ENCODE measurements at places on chromosomes 2 and 18.

DNA sequence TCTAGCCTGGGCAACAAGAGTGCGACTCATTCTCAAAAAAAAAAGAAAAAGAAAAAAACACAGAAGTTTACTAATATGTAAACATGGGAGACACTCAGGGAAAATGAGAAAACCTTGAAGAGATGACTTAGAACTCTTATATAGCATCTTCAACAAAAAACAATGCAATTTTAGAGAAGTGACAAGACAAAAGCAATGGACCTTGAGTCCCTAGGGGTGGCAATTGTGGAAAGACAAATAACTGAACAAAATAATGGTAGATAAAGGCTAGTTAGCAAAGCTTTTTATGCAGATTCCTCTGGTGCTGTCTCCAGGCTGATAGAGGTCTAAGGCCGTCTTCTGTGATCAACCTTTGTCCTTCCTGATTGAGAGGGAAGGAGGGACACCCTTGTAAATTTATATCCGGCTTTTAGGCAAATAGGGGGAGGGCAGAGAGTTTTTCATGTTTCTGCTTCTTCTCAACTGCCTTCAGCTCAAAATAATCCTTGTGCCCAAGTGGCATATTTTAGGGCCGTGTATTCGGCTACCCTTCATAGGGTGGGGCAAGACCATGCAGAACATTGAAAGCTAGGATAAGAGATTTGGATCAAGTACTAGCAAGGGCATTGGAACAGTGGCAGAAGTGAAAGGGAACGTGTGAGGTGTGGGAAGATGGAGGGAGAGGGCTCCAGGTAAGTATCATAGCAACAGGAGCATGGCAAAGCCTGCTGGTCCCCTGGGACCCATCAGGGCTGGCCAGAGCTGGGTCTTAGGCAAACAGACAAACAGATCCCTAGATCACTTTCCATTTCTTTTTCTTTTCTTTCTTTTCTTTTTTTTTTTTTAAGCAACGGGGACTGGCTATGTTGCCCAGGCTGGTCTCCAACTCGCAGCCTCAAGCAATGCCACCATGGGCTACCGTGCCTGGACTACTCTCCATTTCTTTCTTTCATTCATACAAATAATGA is 116.2 kb upstream of the STPG4 start:
- no peak for DNase-seq

GRCh38 chr2:236866542-236867340 is 218.9 kb upstream of the COPS8 start:
- DNase-seq: no peak

DNA sequence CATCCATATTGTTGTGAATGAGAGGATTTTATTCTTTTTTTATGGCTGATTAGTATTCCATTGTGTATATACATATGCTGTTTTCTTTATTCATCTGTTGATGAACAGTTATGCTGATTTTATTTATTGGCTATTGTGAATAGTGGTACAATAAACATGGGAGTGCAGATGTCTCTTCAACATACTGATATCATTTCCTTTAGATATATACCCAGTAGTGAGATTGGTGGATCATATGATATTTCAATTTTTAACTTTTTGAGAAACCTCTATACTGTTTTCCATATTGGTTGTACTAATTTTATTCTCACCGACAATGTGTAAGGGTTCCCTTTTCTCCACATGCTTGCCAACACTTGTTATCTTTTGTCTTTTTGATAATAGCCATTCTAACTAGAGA is 144.5 kb downstream of the ADCYAP1 start:
- no peak for DNase-seq

DNA sequence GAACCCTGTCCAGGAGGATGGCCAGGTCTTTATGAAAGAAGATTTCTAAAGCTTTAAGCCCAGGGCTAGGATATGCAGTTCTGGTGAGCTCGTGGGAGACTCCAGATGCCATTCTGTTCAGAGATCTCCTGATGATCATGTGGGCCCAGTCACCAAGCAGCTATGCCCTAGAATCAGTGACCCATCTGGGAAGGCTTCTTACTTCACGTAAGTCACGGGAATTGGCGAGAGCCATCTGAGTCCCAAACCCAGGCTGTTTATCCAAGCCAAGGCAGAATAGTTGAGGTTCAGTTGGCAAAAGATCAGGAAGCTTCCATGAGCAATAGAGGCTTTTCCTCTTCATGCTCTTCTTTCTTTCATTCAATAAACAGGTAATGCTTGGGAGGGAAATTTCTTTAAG is 23.9 kb downstream of the ANTXR1 start:
- no peak for DNase-seq

DNA sequence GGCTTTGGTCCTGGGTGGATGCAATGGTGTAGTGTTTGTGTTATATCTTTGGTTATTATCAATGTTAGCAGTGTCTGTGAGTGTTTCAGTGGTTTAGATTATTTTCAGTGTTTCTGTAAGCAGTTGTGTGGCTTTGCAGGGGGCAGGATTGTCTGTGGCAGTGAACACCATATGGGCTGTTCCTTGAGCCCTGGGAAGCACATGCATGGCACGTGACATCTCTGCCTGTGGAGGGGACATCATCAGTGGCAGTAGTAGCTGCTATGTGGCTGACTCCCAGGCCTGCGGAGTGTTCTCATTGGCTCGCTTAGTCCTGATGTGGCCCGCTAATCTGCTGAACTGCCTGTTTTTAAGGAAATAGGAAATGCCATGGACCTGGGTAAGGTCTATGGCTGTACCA is 327.5 kb downstream of the GULP1 start:
- DNase-seq: no peak

DNA sequence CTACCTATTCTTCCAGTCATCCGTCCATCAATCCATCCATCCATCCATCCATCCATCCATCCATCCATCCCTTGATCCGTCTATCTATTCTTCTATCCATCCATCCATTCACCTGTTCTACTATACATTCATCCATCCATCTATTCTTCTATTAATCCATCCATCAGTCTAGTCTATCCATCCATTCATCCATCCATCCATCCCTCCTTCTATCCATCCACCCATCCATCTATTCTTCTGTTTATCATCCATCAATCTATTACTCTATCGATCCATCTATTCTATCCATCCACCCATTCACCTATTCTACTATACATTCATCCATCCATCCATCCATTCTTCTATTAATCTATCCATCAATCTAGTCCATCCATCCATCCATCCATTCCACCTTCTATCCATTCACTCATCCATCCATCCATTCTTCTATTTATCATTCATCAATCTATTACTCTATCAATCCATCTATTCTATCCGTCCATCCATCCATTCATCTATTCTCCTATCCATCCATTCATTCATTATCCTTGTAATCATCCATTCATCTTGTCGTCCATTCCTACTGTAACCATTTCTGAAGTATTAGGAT is 110.4 kb upstream of the ZNF516 start:
- no peak for DNase-seq

GRCh38 chr2:26723991-26724750 is 31.6 kb downstream of the KCNK3 start:
- DNase-seq: peak; percentile 69

DNA sequence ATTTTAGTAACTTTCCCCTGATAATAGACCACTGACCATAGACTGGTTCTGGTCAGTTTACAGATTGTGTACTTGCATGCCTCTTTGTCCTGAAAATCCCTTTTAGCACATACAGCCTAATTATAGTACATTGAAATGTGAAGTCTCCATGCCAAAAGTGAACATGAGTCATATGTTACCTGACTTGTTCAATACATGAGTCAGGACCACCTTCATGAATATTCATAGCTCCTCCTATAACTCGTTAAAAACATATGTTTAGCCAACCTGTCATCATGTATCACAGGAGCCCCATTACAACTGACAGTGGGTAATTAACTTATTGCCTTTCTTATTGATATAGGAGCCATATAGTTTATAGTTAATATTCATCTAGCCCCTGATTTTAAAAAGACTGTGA is 78.6 kb downstream of the SH3YL1 start:
- DNase-seq: no peak

DNA sequence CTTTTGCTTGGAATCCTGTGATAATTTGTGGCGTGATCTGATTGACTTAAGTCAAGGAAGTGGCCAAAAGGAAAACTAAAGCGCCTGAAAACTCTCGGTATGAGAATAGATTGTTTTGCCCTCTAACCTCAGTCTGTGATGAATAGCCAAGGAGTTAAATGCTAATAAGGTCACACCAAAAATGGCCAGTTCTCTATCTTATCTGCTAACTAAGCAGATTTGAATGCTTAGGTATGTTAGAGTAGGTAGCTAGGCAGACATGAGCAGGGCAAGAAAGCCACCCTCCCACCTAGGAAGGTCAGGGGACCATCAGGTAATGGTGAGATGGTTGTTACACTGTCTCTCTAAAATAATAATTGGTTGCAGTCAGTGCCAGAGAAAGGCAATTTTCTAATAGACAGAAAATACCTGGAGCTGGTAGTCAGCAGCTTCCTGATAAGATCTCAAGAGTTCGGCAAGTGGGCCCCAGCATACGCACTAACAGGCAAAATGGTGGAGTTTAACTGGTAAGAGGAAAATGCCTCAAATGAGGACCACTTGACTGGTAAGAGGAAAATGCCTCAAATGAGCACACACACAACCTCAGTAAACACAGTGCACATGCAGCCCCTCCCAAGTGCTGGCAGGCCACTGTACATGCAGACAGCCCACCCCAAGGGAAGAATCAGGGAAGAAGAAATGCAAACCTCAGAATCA is 468.4 kb downstream of the MBD2 start:
- peak; percentile 79 for DNase-seq

All from lung (tissue), 17 donors.